ENCODE measurements at places on chromosomes 13 and 19. TPM values are rescaled to one million over a fixed set of nuclear protein-coding genes. Genes with fewer than 3 reads are reported as not detected.

DNA sequence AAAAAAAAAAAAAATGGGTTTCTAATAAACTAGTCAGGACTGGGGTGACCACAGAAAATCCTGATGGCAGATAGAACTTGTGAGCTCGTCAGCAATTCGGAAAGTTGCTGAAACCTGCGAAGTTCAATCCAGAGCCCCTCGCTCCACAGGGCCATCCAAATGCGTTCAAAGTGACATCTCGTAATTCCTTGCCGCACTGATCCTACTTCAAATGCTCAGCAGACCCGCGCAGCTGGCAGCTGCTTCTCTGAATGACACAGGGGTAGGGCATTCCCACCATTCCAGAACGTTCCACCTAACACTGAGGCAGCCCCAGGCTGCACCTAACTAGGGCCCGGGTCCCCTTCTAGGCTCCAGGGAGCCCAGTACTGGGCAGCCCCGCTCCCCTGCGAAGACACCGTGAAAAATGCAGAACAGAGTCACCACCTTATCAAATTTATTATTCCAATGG is 4.8 kb upstream of the DAPK3 start:
- DNase-seq, result peak; percentile 36

- DNase-seq, result no peak
Measured at GRCh38 chr13:92054389-92054788, 656.0 kb downstream of the GPC5 start.

DNA sequence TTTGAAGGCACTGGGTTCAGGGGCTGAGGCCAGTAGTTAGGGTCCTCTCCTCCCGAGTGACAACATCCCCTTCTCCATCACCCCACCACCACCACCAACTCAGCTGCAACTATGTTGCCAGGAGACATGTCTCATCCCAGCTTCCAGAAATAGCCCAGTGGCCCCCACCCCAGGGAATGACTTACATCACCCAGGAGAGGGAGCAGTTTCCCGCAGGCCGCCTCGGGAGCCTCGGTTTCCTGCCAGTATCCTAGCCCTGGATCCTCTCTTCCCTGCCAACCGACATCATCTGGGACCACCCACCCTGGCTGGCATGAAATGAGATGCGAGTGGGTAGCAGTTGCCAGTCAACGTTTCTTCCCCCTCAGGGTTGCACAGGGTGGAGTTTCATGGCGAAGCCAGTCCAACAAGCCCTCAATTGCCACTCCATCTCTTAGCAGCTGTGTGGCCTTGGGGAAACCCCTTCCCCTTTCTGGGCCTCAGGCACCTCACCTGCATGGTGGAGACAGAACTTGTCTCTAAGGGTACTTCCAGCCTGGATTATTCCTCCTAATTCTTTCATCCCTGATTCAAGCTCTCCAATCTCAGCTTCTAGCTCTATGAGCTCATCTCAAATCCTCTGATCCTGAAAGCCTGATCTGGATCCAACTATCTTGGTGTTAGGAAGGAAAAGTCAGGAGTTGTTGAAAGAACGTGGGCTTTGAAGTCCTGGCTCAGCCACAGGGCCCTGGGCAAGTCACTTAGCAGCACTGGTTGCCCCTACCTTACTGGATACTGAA is 3.9 kb upstream of the GSK3A start:
- peak; percentile 93 for DNase-seq

GRCh38 chr13:52925775-52926285 is 77.4 kb upstream of the PCDH8 start:
- no peak for DNase-seq

DNA sequence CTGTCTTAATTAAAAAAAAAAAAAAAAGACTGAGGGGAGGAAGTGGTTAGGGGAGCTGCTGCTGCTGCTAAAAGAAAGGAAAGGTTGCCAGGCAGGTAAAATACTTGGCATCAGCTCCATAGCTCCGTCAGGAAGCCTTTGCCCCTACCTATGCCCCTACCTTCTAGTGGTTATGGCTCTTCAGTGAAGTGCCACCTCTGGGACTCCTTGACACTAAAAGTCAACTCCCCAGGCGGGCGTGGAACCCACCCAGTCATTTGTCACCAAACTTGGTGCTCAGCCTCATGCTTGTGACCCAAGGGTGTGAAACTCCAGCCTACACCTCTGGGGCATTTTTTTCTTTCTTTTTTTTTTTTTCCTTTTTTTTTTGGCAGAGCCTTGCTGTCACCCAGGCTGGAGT is 4.9 kb upstream of the NECTIN2 start:
- DNase-seq, result no peak

Gene MAP4K1
- total RNA-seq, result not detected

DNA sequence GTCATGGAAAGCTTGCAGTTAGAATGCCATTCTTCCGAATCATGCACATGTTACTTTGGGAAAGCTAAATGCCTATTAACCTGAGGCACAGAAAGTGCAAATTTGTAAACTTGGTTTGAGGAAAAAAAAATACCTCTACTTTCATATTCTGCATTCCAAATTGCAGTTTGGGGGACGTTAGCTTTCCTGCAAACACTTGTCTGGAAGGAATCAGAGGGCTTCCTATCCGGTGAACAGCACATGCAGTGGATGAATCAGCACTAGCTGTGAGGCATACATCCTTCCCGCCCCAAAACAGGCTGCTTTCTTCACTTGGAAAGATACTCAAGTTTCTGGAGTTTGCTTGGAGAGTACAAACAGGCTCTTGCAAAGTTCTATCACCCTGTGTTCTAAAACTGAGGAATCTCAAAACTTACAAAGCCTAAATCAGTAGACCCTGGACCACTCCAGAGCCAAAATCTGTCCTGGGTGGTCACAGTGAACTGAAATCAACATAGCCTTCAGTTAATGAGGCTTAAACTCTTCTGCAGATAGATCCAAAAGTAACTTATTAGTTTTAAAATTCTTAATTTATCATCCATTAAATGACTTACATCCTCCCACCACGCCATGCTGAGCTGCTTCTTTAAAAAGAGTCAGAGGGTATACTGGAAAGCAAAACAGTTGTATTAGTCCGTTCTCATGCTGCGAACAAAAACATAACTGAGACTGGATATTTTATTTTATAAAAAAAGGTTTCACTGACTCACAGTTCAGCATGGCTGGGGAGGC is 802.3 kb upstream of the ARGLU1 start:
- DNase-seq, result peak; percentile 88

- no peak for DNase-seq
Measured at GRCh38 chr13:104011505-104012241, 945.5 kb upstream of the SLC10A2 start.

- DNase-seq, result peak; percentile 86
Measured at GRCh38 chr19:10625003-10625761, at the start of gene SLC44A2. Gene SLC44A2 (plus strand): TSS chr19:10625553. CDS start chr19:10625634, 81 bp downstream.

Gene PRR12
- 2.7 TPM for total RNA-seq
